Naive thymus-derived CD8-positive, alpha-beta T cell (primary cell): ENCODE measurements at places on chromosomes 11 and 22. TPM values are rescaled to one million over a fixed set of nuclear protein-coding genes. Genes with fewer than 3 reads are reported as not detected.

- DNase-seq = no peak
These were observed 18.4 kb downstream of the OR51I2 start for GRCh38 chr11:5467527-5467926.

DNA sequence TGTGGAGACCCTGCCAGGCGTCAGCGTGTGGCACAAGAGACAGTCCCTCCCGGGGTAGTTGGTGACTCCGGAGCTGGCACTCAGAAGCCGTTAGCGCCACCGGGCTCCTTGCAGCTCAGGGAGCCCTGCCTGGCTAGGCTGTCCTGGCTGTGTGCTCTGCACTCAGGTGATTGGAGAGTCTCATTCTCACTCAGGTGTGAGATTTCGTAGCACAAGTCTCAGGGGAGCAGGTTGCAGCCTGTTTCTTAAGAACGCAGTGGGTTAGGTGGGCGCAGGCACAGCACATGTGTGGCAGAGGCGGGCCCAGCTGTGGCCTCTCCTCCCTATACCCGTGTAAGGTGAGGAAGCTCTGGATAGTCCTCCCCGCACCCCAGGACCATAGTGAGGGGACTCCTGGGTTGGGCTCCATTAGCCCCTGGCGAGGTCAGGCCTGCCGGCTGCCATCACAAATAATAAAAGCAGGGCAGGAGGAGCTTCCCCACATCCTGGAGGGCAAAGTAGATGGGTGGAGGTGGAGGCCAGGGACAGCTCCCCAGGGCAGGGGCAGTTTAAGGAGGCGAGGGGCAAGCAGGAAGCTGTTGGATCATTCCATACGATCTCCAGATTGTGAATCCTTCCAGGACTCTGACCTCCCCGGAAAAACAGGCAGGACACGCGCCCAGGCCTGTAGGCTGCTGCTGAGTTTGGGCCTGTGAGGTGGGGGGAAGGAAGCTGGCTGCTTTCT, 39.4 kb downstream of the SBF1 start:
- DNase-seq = no peak

- DNase-seq = peak; percentile 77
These were observed 3.8 kb downstream of the APOL3 start for GRCh38 chr22:36156515-36157419.

DNA sequence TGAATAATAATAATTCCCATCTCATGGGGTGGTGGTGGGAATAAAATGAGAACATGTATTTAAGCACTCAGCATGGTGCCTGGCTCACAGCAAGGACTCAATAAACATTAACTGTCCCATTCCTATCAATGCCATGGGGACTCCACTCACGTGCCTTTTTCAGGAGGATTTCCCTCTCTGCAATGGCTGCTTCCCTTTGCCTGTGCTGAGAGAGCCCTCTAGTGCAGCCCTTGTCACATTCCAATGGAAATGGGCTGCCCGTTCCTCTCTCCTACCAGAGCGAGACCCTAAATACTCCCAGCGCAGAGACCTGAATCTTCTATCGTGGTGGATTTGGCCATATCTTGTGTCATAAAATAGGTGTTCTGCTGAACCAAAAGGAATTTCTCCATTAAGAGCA, 621.5 kb upstream of the B3GAT1 start:
- no peak for DNase-seq

DNA sequence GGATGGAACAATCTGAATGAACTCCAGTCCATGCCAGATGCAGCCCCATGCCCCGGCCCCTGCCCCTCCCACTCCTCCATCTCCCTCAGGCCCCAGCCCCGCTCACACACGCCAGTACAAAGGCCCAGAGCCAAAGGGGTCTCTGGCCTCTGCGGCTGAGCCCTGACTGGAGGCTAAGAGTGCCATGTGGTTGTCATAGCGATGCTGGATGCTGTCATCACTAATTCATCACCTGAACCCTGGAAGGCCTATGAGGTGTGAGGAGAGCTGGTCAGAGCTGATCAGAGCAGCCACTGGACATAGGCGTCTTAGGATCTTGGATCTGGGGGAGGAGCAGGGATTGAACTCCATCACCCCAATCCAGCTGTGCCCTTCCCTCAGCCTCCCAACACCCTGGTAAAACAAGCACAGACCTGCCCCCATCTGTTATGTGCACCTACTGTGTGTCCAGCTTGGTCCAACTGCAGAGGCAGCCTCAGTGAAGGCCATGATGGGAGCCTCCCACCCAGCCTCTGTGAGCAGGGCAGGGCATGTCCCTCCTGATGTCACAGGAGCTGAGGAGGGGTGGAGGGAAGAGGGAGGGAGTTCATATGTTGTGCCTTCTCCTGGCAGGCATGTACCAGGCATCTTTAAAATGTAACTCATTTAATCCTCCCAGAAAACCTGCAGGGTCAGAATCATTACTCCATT, 16.7 kb downstream of the PDE2A start:
- DNase-seq = no peak

DNA sequence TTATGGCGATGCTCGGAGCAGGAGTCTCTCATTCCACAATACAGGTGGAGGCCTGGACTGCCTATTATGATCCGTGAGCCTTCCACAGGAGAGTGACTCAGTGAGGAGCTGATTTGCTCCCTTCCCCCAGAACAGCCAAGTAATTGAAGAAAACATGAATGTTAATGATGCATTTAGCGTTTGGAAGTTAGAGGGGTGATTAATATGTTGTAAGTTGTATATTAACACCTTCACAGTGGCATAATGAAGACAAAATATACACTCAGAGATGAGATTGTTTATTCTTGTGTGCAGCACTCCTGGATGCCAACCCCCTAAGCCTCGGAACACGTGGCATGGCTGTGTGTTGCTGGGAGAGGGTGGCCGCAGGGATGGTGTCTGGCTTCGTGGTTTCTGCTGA, 98.6 kb downstream of the GRIK4 start:
- no peak for DNase-seq

- no peak for DNase-seq
These were observed 35.6 kb downstream of the ETS1 start for GRCh38 chr11:128551611-128552335.

GRCh38 chr11:75815345-75816168, 547 bp downstream of the UVRAG start:
- DNase-seq = peak; percentile 40

DNA sequence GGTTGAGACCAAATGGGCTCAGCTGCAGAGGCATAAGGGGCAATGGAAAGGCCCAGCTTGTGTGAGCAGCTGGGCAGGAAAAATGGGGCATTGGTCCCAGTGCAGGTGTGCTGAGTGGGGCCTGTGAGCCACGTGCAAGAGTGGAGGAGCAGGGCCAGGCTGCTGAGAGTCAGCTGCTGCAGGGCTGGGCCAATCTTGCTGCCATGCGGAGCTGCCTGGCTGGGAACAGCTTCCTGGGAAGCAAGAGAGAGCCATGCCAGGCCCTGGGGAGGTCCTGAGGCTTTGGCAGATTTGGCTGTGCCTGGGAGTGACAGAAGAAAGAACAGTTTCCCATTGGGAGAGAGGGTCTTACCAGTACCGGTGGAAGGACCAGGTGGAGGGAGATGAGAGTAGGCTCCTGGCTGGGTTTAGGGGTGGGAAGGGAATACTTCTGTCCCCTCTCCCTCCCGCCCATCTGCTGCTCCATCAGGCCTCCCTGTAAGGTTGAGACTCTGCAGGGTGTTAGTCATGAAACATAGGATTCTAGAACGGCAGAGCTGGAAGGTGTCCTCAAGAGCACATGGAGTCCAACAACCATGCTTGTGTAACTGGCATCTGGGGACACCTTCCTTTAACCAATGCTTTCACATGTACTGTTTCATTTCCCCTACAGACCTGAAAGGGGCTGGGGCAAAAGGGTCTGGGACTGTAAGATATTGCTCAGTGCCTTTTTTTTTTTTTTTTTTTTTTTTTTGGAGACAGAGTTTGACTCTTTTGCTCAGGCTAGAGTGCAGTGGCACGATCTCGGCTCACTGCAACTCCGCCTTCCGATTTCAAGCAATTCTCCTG, 10.4 kb downstream of the SEPTIN3 start:
- no peak for DNase-seq

DNA sequence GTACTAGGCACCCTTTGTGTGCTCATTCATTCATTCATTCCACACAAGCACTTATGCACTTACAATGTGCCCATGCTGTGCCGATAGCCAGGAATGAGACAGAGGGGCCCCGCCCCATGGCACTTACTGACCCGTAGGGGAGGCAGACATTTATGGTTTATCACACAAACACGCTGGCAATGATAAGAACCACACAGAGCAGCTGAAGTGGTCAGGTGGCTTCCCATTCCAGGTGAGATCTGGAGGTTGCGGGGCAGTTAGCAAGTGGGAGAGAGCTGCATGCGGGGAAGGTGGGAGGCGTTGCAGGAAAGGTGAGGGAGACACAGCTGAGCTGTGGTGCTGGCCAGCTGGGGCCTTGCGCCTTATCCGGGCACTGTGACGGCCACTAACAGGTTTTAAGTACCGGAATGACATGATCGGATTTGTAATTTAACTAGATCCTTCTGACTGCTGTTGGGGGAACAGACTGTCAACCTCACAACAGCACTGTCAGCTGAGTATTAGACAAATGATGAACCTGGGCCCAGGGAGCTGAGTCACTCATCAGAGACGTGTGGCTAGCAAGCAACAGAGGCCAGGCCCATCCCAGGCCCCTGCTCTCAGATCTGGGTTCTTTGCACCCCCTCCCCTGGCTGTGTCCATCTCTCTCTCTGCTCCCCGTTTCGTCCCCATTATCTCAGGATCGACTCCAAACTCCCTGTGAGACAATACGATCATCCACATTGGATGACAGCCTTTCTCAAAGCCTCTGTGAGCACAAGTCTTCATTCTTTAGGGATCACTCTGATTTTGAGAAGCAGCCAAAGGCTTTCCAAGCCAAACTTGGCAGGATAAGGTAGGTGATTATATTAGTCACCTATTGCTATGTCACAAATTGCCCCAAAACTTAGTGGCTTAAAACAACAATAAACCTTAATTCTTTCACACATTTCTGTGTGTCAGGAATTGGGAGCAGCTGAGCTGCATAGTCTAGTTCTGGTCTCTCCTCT, 28.4 kb downstream of the RASD2 start:
- DNase-seq = no peak

DNA sequence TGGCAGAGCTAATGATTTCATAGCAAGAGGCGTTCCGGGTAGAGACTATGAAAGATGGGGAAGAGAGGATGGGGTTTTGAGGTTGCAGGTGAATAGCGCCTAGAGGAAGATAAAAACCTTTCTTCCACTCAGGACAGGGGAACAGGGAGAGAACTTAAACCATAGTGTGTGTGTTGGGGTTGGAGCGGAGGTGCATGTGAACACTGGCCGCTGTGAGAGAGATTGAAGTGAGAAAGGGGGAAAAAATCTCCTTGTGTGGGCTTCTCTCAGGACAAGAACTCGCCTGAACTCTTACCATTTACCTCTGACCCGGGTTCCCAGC, 3.4 kb downstream of the BSX start:
- DNase-seq = no peak

- no peak for DNase-seq
These were observed 47.1 kb downstream of the EHF start for GRCh38 chr11:34667810-34668582.

GRCh38 chr11:72918851-72919250, 104.6 kb downstream of the ATG16L2 start:
- no peak for DNase-seq

GRCh38 chr11:133834682-133835592, 10.4 kb downstream of the SPATA19 start:
- DNase-seq = peak; percentile 21

- DNase-seq = peak; percentile 47
These were observed 113.1 kb upstream of the NNMT start for GRCh38 chr11:114183044-114183511.

GRCh38 chr11:77560605-77561004, 29.1 kb upstream of the AQP11 start:
- no peak for DNase-seq

GRCh38 chr11:117696540-117696939, 100.5 kb downstream of the DSCAML1 start:
- no peak for DNase-seq

- DNase-seq = no peak
These were observed 800 bp downstream of the KCNJ5 start for GRCh38 chr11:128891913-128892398.

- DNase-seq = no peak
These were observed 26.4 kb downstream of the ADAMTS15 start for GRCh38 chr11:130474637-130475400.

DNA sequence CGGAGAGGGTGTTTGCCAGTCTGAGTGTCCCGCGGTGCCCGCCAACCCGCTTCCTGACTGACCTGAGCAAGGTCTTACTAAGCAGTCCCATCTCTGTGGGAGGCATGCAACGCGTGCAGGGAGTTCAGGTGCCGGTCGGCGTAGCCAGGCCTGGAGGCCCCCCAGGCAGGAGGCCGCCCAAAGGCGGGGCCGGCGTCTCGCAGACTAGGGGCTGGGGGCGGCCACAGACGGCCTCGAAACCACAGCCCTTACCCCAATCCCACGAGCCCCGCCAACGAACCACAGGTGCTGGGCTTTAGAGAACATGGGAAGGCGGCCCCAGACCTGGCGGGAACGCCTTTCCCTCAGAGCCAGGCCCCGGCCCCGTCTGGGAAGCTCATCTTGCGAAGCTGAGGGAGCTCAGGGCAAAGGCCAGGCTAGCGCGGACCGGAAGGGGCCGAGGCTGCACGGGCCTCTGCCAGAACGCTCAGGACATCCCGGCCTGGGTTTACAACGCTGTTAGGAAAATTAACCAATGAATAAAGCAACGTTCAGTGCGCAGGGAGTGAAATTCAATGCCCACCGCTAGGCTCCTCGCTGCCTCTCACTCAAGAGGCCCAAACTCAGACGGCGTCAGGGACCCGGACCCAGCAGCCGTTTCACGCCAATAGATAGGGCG, 2.1 kb upstream of the MTFP1 start:
- DNase-seq = peak; percentile 42

DNA sequence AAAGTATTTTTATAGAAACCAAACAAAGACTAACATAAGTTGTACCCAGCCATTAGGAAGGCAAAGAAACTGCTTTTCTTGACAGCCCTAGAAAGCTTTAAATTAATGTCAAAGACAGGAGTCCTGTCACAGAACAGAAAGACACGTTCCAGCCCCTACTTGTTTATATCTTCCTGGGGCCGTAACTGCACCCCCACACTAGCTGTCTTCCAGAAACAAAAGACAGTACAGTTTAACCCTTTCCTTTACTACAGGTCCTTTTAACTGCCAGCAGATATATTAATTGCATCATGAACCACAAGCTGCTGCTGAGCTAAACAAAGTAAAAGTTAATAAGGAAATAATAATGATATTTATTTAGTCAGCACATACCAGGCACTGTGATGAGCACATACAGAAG, 20.3 kb upstream of the CFAP300 start:
- no peak for DNase-seq

GRCh38 chr11:86741839-86742805, 58.2 kb upstream of the PRSS23 start:
- DNase-seq = no peak

DNA sequence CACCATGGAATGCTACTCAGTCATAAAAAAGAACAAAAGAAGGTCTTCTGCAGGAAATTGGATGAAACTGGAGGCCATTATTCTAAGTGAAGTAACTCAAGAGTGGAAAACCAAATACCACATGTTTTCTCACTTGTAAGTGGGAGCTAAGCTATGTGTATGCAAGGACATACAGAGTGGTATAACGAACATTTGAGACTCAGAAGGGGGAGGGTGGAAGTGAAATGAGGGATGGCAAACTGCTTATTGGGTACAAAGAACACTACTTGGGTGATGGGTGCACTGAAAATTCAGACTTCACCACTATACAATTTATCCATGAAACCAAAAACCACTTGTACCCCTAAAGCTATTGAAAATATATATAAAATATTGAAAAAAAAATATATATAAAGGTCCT, 13.4 kb upstream of the CAT start:
- no peak for DNase-seq

Gene CASP4
- polyA plus RNA-seq = 71.9 TPM

Gene P4HA3
- not detected for polyA plus RNA-seq

Gene PYGM
- 0.49 TPM for polyA plus RNA-seq

Gene UBQLNL
- not detected for polyA plus RNA-seq

Gene HORMAD2
- not detected for polyA plus RNA-seq

Gene PANX2
- polyA plus RNA-seq = not detected
